H1 (cell line): ENCODE measurements at places on chromosomes 2 and 18. TPM values are rescaled to one million over a fixed set of nuclear protein-coding genes. Genes with fewer than 3 reads are reported as not detected.

- H3K4me1 ChIP-seq, result peaks cover 3% of the 10 kb centered on the region; the same call in 1 of the 2 replicates
- H3K27ac ChIP-seq, result no peak overlapping the region
- no peaks in the 10 kb centered on the region for H3K27me3 ChIP-seq
- H3K36me3 ChIP-seq, result no peaks in the 10 kb centered on the region
- H3K4me3 ChIP-seq, result no peak overlapping the region
- no peak for DNase-seq
Observed at GRCh38 chr2:218832081-218832480, 478 bp upstream of the PRKAG3 start.

GRCh38 chr2:31266804-31267203 lies 32.9 kb downstream of the EHD3 start:
- H3K27me3 ChIP-seq, result no peaks in the 10 kb centered on the region
- no peak overlapping the region for H3K4me3 ChIP-seq
- no peaks in the 10 kb centered on the region for H3K36me3 ChIP-seq

DNA sequence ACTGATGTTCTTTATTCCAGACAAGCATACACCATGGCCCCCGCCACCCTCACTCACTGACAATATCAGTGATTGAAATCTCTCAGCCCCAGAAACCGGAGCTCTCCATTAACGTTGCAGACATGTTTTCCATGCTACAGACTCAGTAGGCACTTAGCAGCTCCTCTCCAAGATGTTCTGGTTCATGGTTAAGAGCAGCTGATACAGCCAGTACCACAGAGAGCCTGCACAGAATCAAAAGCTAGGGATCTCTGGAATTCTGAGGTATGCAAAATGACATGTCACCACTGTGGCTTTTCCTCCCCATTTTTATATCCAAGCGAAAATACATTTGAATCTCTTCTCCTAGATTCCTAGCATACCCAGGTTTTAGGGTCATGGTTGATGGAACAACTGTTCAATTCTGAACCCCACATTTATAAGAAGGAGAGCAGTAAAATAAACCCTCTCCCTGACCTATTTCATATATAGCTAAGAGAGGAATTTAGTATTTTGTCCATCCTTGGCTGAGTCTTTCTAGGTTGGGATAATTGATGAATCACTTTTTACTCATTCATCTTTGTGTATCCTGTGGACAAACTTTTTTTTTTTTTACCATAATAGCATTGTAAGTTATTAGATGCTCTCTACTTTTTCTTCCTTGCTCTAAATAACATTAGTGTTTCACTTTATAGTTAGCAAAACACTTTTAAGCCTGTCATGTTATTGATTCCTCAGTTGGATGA lies 488.4 kb upstream of the PIK3C3 start:
- H3K27me3 ChIP-seq, result no peaks in the 10 kb centered on the region
- peaks cover 5% of the 10 kb centered on the region; the same call in 1 of the 2 replicates for H3K4me1 ChIP-seq
- H3K4me3 ChIP-seq, result no peak overlapping the region
- DNase-seq, result no peak
- no peaks in the 10 kb centered on the region for H3K36me3 ChIP-seq

DNA sequence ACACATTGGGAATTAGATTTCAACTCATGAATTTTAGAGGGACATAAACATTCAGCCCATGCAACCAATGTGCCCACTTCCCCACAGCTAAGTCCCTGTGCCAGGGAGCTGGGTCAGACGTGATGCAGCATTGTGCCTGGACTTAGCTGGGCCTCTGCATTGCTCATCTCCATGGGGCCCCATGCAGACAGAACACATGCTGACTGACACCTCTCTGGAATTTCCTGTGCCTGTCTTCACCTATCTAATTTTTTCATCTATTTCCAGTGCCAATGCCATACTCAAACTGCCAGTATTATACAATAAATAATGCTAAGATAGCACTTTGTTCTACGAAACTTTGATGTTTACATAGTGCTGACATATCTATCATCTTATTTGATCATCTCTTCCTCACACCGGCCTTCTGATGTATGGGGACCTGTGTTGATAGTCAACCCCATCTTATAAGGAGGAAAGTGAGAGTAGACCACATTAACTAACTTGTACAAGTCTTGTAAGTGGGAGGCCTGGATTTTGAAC lies 92.2 kb downstream of the CDC42EP3 start:
- no peak for DNase-seq
- H3K4me3 ChIP-seq, result no peak overlapping the region
- no peak overlapping the region for H3K27ac ChIP-seq
- no peaks in the 10 kb centered on the region for H3K27me3 ChIP-seq

DNA sequence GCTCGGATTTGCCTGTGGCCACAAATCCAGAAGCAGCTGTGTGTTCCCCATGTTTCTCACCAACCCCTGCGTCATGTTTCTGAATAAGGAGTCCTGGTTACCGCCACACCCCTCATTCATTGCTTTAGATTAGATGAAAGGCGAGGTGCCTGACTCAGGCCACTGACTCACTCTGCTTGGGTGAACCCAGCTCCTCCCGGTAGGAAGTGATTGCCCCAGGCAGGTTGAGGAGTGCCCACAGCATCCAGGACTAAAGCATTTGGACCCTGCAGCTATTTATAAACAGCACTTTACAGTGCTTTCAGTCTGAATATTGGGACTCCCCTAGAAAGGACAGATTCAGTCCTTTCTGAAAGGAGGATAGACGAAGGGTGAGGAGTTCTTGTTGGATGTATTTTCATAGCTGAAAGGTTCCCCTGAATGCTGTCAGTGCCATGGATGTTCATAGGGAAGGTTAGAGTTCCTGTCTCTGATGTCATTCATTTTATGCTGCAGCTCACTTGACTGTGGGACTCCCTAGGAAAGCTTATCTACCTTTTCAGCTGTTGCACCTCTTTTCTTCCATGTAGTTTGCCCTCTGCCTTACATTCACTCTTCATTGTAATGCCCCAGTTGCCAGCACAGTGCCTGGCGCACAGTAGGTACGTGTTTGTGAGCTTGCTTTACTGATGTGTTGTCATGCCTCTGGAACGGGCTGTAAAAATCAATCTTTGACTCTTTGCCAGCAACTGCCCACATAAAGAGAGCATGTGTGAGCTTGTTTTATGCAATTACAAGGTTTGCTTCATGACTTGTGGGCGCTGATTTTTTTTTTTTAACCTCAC lies 14.9 kb downstream of the ITGA6 start:
- DNase-seq, result no peak
- H3K36me3 ChIP-seq, result no peaks in the 10 kb centered on the region
- no peak overlapping the region; the same call in 1 of the 2 replicates for H3K4me3 ChIP-seq
- peaks cover 18% of the 10 kb centered on the region for H3K4me1 ChIP-seq
- H3K27ac ChIP-seq, result no peak overlapping the region
- H3K27me3 ChIP-seq, result no peaks in the 10 kb centered on the region

- no peak overlapping the region for H3K4me3 ChIP-seq
- no peaks in the 10 kb centered on the region for H3K27me3 ChIP-seq
- DNase-seq, result no peak
- no peaks in the 10 kb centered on the region for H3K36me3 ChIP-seq
- no peaks in the 10 kb centered on the region for H3K4me1 ChIP-seq
Observed at GRCh38 chr2:157093666-157094065, 163.8 kb upstream of the GALNT5 start.

The ARHGAP15 gene
- total RNA-seq, result not detected in 2 replicates
